ENCODE measurements at places on chromosomes 6 and 20.

DNA sequence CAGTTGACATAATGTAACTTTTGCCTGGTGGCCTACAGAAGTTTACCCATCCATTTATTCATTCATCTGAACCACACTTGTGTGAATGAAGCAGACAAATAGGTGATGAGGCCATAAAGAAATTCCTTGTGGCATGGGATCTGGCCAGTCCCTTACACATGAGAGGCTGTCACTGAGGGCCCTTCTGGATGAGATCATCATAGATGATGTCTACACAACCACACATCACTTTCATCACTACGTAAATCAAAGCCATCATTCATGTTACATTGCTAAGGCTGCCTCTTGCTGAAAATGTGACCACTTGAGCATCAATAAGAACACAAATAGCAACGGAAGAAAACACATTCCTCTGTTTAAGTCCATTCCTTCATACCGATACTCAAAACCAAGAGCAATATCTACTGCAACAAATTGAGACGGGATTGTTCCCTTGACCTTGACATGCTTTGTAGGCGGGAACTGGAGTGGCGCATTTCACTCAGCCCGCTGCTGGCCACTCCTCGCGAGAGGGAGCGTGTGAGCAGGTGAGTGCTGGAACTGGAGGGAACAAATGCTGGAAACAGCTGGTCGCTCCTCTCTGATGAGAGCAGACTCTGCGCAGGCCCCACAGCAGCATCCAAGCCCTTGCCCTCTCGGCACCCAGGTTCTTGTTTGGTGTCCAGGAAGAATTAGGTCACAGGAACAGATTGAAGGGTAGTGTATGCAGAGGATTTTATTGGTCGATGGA is 49.3 kb downstream of the FAM50B start:
- DNase-seq: no peak

GRCh38 chr6:150549007-150549406 is 50.7 kb upstream of the PLEKHG1 start:
- DNase-seq: no peak

GRCh38 chr6:11298651-11299420 is 66.4 kb upstream of the NEDD9 start:
- no peak for DNase-seq

GRCh38 chr6:149783551-149783950 is 34.0 kb downstream of the PCMT1 start:
- DNase-seq: no peak
